NCI-H1105 (cell line): ENCODE measurements at places on chromosomes 13 and 19.

GRCh38 chr13:103883698-103884097 lies 817.5 kb upstream of the SLC10A2 start:
- no peak for DNase-seq

- no peak for DNase-seq
Measured at GRCh38 chr19:2394054-2394441, 33.3 kb downstream of the TIMM13 start.

DNA sequence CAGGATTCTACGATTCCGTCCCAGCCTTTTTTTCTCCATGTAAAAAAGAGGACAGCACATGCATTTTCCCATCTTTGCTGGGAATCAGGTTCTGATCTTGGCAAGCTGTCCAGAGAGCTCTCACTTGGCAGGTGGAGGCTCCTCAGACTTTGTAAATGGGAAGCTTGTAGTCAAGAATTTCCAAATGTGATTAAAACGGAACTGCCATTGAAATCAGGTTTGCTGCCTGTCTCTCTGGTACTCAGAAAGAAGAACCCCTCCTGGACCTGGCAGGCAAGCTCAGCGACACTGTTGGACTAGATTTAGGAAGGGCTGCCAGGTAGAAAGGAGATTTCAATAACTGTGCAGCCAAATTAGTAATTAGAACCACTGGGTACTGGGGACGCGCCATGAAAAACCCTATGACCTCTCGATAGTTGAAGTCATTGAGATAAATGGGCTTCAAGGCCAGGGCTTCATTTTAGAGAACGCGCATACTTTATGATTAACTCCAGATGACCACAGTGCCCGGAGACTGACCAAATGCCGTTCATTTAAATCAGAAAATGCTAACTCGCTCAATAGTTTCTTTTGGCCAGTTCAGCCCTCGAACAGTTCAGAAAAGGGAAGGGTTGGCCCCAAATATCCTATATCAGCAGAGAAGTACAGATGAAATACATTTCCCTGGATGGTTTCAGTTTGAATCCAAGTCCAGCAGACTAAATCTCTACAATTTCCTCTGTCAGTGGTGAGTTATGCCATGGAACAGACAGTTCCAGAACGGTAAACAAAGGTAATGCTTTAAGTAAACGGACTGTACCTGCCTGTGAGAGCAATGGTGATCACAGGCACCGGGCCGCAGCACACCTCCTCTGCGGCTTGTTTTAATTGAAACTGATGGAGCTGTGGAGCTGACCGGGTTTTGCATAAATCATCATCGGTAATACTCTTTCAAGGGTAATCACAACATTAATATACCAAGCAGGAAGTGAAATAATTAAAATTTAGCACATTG lies 517.4 kb downstream of the RFC3 start:
- DNase-seq, result no peak

- DNase-seq, result no peak
Measured at GRCh38 chr19:54795758-54796157, 7.7 kb upstream of the KIR2DL4 start.

DNA sequence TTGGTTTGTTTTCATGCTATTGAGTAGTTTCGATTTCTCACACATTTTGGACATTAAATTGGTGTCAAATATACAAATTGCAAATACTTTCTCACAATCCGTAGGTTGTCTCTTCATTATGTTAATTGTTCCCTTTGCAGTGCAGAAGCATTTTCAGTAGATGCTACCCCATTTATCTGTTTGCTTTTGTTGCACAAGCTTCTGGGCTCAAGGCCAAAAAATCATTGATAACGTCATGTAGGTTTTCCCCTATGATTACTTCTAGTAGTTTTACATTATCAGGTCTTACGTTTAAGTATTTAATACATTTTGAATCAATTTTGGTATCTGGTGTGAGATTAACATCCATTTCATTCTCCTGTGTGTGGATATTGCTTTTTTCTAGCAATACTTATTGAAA lies 14.0 kb upstream of the ZNF347 start:
- no peak for DNase-seq

DNA sequence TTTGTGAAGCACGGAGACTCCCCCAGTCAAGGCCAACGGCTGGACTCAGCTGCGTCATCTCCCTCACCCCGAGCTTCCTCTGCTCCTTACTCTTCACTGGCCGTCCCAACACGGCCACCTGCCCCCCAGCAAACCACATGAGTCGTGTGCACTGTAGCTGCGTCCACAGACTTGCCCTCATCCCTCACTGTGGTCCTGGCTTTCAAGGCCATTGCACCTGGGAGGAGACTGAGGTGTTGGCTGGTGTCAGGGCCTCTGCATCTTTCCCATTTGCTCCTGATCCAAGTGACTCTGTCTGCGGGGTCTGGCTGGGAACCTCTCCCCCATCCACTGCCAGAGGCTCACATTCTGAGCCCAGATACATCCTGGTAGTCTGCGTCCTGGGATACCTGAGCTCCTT lies 11.5 kb downstream of the PLPP2 start:
- DNase-seq, result no peak

- peak; percentile 87 for DNase-seq
Measured at GRCh38 chr19:42132851-42133528, 744 bp upstream of the POU2F2 start.

- DNase-seq, result peak; percentile 97
Measured at GRCh38 chr19:55624109-55625003, at the start of gene ZNF784. Gene ZNF784, minus strand, starts transcription at chr19:55624566. Its CDS starts 5 bp downstream, at chr19:55624561.

GRCh38 chr19:8265872-8266271 lies 42.3 kb downstream of the CD320 start:
- no peak for DNase-seq

GRCh38 chr19:53554804-53555203 lies 16.9 kb downstream of the ZNF331 start:
- no peak for DNase-seq

DNA sequence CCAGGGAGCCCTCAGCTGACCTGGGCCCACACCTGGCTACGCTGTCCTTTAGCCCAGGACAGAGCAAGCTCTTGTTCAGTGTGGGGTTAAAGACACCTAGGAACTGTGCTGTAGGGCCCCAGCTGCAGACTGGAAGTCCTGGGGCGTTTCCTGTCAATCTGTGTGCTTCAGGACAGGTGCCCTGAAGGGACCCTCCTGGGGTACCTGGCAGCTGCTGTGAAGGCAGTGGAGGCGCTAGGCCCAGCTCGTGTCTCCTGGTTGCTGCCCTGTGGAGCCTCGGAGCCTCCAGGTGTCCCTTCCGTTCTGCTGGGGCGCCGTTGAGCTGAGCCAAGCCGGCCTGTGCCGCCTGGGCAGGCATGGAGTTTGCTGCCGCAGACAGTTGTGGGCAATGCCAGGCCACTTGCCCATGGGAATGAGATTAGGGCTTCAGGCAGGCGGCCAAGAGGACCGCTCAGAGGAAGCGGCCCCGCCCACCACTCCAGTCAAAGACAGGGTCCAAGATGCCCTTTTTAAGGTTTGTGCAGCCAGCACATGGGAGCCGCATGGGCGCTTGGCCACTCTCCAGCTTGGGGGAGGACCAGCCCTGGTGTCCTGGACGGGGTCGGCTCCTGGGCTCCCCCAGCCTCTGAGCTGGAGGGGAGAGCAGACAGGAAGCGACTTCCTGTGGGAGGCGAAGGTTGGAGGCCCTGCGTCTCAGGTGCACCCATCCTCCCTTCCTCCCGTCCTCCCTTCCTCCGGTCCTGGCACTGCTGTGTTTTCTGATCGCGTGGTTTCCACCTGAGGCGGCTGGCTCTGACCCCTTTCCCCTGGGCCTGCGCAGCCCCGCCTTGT lies 4.0 kb downstream of the PTBP1 start:
- no peak for DNase-seq

GRCh38 chr13:110347535-110348308 lies 40.6 kb downstream of the COL4A2 start:
- no peak for DNase-seq

GRCh38 chr19:7994928-7995809 lies 10.3 kb downstream of the ELAVL1 start:
- no peak for DNase-seq

DNA sequence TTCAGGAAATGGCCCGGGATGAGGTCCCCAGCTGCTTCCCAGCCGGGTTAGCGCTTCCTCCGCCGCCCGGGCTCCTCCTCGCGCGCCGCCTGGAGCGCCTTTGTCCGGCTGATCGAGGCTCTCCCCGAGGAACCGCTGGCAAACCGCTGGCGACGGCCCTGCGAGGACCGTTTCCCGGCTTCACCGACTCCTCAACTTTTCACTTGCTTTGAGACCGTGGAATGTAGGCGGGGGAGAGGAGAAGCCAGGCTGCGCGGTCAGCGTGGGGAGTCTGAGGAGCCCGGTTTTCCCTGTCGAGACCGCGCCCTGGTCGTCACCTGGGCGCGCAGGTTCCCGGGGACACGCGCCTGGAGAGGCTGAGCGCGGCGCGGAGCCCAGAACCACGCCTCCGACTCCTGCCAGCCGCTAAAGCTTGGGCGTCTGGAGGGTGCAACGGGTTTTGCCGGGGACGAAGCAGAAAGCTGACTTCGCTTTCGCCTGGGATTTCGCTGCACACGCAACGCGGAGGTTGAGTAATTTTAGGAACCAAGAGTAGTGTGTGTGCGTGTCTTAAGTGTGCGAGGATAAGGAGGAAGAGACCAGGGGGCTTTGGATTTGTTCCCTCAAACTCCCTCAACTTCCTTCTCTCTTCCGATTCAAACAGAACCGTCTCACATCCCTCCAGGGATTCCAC lies 7.3 kb upstream of the DGKH start:
- peak; percentile 29 for DNase-seq

DNA sequence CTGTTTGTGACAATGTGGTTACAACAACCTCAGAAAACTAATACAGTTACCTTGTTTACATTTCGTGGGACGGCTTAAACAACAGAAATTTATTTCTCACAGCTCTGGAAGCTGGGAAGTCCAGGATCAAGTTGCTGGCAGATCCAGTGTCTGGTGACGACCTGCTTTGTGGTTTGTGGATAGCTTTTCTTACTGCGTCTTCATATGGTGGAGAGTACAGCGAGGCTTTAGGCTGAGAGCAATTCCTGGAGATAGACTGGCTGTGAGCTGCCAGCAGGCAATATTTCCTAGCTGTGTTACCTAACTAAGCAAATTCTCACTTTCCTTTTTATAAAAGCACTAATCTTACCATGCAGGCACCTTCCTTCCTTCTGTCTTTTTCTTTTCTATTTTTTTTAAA lies 1203.5 kb upstream of the PRR20A start:
- no peak for DNase-seq

DNA sequence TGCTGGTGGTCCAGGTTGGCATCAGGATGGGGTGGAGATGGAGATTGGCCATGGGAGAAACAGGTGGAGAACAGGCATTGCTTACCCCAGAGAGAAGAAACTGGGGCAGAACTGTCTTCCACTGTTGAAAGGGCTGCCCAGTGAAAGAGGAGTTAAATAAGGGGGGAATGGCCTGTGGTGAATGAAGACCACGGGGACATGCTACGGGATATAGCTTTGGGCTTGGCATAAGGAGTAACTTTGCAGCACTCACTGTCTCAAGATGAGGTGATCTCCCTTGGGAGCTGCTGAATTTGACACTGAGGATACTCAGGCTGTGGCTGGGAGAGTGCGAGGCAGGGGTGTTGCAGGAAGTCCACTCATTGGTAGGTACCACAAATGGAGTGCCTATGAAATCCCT lies 10.6 kb upstream of the GPR18 start:
- no peak for DNase-seq

GRCh38 chr13:19959141-19959830 lies 759 bp downstream of the ZMYM2 start:
- DNase-seq, result no peak

DNA sequence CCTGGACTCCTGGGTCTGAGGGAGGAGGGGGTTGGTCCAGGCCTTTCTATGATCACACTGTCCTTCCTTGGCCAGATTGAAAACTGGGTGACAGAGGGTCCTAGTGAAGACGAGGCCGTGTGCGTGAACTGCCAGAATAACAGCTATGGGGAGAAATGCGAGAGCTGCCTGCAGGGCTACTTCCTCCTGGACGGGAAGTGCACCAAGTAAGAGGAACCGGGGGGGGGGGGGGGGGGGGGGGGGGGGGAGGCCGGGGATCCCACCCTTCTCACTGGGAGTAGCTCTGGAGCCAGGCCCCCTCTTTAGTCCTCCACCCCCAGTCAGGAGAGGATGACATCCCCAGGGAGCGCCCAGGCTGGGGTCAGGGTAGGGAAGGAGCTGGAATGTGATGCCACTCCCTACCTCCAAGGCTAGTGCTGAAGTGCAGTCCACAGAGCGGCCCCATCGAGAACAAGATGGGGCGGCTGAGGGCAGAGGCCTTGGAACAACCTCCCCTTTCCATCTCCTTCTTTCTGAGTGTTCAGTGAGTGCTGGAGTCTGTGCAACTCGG lies 19.4 kb downstream of the CNFN start:
- DNase-seq, result no peak

DNA sequence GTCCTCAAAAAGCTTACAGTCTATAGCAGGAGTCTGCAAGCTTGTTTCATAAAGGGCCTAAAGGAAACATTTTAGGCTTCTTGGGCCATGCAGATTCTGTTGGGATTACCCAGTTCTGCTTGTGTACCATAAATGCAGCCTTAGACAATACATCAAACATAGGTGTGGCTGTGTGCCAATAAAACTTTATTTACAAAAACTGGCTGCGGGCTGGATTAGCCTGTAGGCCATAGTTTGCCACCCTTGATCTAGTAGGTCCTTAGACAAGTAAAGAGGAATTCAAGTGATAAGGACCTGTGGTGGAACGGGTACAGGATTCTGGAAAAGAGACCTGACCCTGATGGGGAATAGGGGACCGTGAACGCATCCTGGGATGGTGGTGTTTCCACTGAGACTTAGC lies 51.9 kb downstream of the ESD start:
- no peak for DNase-seq

- DNase-seq, result no peak
Measured at GRCh38 chr13:79519255-79519654, 38.3 kb downstream of the NDFIP2 start.

- DNase-seq, result no peak
Measured at GRCh38 chr19:3459089-3459881, 21.0 kb downstream of the SMIM24 start.

DNA sequence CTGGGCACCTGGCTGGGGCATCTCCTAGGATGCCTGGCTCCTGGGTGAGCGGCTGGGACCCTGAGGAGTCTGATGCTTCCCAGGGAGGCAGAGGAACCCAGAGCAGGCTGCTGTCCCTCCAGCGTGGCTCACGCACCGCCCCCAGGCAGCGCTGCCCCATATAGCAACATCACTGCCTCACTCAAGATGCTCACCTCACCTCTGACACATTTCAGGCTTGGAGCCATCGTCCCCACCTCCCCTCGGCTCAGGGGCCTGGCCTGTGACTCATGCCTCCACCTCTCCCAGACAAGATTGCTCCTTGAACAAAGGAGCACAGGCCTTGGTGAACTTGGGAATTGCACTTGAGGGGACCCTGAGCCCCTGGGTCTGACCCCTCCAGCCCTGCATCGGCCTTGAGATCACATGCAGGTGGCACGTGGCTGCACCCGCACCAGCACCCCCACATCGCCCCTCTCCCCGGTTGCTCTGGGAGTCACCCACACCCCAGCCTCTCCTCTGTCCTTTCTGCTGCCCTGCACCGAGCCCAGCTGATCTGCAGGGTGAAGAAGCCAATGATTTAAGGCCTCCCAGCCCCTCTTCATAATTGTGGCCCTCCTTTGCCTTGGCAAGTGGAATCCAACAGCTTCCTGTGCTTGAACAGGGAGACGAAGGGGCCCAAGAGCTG lies 11.2 kb downstream of the CEBPA start:
- DNase-seq, result no peak

GRCh38 chr19:2449019-2449418 lies 7.7 kb downstream of the LMNB2 start:
- no peak for DNase-seq

GRCh38 chr13:80530191-80530590 lies 189.3 kb upstream of the SPRY2 start:
- no peak for DNase-seq

GRCh38 chr13:47168066-47168465 lies 271.2 kb upstream of the HTR2A start:
- no peak for DNase-seq
